Cortex of kidney (tissue), 1 donor: ENCODE measurements at places on chromosomes 2 and 18.

GRCh38 chr2:124975224-124975623 is 950.1 kb downstream of the CNTNAP5 start:
- no peak for DNase-seq

GRCh38 chr2:191811807-191812602 is 34.9 kb downstream of the CAVIN2 start:
- DNase-seq: no peak

DNA sequence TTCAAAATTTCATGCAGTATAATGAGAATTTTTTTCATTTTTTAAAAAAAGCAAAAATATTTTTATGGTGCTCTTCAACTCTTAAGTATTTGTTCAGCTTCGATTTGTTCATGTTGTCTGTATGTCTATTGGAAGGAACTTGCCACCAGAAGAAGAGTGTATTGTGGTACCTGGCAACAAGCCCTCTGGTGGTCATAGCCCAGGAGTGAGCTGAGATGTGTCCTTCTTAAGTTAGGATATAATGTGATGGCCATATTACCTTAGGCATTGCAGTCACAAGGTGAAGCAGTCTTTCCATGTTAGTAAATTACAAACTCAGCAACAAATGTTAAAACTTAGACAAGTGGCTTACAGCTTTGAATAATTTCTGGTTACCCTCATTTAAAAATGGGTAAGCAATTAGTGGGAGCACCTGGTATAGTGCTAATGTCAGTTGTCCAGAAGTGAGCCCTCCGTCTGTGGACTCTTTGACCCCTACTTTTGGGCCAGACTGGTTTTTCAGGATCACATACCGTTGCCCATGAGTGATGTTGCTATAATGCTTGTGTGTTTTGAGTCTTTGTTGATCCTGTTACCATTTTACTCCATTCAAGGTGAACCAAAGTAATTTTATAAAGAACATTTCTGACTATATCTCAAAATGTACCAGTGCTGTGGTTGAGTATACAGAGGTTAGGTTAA is 57.4 kb downstream of the MYO1B start:
- DNase-seq: no peak

DNA sequence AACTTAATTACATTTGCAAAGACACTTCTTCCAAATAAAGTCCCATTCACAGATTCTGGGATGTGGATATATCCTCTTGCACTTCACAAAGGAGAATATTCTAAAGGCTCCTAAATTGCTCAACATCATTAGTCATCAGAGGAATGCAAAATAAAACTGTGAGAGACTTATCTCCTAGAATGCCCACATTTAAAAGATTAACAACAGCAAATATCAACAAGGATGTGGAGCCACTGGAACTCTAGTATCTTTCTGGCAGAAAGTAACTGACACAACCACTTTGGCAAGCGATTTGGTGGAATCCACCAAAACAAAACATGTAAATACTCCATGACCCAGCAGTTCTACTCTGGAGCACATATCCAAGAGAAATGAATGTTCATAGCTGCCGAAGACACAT is 4.6 kb downstream of the NEU2 start:
- no peak for DNase-seq

DNA sequence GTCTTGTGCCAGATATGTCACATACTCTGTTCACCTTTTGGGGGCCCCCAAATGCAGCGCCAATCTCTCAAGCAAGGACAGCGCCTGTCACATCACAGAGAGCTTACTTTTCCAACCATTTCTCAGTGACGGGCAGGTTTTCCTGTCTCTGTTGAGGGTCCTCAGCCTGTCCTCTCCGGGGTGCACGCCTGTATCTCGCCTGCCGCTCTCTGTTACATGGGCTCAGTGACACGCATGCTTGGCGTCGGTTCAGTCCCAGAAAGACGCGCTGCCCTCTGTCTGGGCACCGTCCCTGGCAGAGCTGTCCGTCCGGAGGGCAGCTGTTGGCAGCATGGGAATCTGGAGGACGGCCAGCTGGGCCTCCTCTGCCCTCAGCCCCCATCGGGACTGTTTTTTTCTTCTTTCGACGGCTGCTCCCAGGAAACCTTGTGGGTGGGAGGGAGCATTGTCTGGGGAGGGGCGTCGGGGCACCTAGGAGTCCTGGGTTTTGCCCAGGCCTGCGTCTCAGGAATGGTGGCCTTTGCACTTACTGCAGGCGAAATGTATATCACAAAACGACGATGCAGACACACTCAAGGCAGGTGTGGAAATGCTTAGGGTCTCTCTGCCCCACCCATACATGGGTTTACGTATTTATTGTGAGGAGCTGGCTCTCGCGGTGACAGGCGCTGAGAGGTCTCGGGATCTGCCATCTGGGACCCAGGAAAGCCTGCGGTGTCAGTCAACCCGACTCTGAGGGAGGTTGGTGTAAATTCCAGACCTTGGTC is 30.9 kb downstream of the RTP5 start:
- DNase-seq: no peak

DNA sequence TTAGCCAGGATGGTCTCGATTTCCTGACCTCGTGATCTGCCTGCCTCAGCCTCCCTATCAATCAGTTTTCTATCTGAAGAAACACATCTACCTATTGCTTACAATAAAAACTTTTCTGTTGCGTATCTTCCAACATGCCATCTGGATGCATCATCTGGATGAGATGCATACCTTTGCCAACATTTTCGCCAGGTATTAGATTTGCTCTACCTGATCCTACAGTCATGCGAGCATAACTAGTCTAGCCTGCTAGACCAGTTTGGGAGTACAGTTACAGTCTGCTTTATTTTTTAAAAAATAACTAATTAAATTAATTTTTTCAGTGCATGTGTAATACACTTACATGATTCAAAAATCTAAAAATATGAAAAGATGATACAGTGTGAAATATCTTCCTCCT is 334.0 kb upstream of the MEX3C start:
- no peak for DNase-seq

DNA sequence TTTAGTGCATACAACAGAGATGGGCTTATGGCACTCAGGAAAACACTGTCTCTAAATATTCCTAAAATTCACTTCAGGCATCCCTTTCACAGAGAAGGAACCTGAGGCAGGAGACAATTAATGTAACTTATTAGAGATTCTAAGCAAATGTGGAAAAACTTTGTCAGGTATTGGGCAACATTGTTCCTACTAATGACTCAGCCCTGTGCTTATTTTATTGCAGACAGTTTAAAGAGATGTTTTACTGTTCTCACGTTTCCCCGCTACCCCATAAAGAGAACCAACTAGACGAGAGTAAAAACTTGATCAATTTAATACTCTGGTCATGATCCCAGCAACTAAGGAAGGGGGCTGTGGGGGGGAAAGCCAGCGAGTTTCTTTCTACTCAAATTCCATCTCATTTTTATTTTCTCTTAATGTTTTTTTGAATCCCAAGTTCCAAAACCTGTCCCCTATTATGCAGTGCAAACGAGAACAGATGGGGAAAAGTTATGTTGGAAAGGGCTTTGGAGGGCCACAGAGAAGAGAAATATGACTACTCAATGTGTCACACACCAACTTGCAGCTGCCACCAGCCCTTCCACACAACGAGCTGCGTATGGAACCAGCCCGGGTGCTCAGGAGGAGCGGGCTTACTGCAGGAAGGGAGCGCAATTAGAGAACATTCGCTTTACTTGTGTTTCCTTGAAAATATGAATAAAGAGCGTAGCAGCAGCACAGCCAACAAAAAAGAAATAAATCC is 18.7 kb upstream of the ACVR1 start:
- no peak for DNase-seq

- no peak for DNase-seq
These were observed 164.2 kb downstream of the ANTXR1 start for GRCh38 chr2:69177063-69177771.

DNA sequence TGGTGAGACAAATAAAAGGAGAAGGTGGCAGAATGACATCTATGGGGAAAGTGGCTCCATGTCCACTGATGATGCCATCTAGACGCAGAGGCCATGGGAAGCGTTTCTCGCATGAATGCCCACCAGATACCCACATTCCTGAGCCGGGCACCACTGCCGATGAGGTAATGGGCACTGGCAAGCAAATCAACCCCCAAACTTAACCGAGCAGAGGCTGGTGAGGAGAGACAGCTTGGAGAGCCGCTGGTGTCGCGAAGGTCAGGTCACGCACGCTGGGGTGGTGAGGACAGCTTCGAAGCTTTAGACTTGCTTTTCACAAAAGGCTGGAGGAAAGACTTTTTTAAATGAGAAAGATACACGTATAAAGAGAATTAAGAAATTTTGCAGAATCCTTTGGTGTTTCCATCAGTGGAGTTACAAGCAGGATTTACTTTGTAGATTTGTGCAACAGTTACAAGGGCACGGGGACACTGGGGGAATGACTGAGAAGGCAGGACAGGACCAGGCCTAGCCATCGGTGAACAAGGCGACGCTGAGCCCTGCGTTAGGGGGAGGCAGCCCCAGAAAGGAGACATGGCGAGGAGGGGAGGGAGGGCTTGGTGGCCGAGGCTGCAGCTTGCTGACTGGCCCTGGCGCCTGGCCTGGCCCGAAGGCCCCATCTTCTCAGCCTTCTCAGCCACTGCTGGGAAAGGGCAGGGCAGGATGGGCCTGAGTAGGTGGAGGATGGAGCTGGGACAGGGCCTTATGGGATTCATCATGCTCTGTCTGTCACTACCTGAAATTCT is 83.9 kb upstream of the HDAC4 start:
- no peak for DNase-seq

DNA sequence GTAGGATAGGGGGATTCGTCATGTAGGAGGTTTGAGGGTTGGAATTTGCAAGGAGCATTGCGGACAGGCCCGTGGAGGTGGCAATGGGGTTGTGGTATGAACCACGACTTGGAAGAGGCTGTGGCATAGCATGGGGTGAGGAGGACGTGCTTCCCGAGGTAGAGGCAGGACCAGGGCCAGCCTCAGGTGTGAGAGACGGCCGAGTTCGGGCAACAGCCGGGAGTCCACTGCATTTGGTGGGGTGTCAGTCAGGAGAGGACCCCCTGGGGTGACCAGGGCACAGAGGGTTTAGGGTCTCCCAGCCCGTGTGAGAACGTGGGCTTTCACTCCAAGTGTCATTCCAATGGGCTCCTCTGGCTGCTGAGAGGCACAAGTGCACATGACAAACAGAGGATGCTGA is 339.0 kb downstream of the EIPR1 start:
- no peak for DNase-seq

- no peak for DNase-seq
These were observed 28.8 kb downstream of the PSD4 start for GRCh38 chr2:113202305-113203216.

DNA sequence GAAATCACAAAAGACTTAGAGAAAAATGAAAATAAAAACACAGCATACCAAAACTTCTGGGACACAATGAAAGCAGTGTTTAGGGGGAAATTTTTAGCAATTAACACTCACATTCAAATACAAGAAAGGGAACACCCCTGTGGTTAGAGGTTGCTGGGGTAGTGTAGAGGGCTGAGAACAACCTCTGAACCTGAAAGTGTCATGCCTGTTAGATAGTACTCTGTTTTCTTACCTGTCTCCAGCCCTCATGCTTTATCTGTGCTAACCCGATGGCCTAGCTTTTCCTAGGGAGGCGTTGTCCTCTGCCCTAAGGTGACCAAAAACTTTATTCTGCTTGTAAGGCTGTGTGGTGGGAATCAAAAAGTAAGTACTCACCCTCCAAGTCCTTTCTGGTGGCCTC is 122.6 kb upstream of the OTX1 start:
- DNase-seq: no peak

GRCh38 chr2:203918839-203919238 is 17.7 kb upstream of the ICOS start:
- DNase-seq: no peak

DNA sequence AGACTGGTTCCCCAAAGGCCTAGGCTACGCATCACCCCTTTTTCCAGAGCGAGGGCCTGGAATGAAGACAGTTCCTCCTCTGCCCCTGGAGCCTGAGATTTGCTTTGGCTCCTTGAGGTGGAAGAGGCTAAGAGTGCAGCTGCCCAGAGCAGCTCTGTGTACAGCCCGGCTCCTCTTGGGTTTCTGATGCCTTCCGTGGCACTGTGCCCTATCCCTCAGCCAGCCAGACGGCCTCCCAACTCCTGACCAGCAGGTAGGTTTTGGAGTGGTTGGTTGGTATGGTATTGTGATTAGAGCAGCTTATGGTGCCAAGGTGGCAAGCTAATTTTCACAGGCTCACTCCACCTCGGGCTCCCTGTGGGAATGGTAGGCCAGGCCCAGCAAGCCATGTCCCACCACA is 112.2 kb downstream of the TANC1 start:
- no peak for DNase-seq

DNA sequence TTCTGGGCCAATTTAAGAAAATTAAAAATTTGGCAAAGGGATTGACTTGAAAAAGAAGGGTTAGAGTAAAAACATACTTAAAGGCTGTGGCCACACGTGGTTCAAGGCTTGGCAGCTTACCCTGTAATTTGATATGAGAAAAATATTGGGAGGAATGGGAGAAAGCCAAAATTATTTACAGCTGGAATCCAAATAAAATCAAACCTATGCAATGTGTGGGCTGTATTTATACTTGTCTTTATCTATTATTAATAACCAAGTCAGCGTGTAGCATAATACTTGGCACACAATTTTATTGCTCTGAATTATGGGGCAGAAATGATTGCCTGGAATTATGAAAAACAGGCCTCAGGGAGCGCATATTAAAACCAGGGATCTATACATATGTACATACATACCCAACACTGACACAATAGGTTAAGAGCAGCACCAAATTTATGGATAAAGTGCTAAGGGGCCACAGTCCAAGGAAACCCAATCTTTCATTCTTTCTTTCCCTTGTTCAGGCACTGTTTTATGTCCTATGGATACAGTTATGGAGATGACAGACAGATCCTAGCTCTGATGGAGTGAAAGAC is 35.6 kb downstream of the FAM124B start:
- DNase-seq: no peak

DNA sequence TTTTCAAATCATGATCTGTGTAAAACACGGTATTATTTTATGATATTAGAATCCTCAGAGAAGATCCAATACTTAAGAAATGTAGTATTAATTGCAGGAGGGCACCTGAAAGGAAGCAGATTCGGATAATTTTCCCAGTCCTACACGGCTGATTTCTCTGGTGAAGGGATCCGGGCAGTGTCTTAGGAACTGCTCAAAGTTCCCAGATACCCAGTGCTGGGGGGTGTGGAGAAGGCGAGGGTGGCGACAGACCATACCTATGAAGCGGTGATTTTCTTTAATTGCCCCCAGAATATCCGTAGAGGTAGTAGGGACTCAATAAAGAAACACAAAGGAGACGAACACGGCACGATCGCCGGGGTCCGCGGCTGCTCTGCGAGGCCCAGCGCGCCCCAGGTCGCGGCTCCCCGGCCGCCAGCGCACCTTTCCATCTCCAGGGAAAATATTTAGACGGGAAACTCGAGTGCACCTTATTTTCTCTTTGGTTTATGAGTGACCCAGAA is 1.4 kb upstream of the SOX11 start:
- DNase-seq: no peak

DNA sequence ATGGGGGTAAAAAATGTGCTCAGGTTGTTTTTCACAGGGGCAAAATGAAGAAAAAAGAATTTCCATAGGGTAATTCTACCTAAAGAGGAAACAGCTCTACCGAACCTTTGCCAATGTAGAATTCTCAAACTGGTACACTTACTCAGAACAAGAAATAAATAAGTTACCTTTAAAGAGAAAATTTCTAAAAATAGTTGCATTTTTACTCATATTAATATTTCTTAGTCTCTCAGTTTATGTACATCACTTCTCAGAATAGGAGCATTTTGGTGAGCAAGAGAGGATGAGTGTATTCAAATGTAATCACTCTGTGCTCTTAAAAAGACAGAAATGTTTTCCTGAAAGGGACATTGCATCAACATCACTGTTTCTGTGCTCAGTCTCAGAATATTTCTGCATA is 574.7 kb upstream of the SLC8A1 start:
- no peak for DNase-seq
